RKO (cell line): ENCODE measurements at places on chromosomes 12 and 14.
A peak's percentile ranks its signal among the peaks of the same experiment; 100 is the strongest.

DNA sequence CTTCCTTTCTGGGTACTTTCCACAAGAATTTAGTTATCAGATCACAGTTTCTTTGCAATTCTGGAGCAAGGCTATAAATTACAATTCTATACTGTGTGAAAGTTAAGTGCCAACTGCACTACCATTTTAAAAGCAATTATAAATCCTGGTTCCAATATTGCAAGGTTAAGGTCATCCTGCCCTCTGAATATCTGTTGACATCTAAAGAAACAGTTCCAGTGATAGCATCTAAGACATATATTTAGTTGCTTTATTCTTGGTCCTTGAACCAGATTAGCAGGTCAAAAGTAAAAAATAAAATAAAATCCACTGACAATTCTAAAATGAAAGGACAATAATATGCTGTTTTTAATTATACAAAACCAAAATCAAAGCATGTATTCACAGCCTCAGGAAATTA lies 334.2 kb downstream of the ATXN7L3B start:
- no peak for DNase-seq

GRCh38 chr12:115203701-115204100 lies 519.7 kb upstream of the TBX3 start:
- DNase-seq, result no peak

DNA sequence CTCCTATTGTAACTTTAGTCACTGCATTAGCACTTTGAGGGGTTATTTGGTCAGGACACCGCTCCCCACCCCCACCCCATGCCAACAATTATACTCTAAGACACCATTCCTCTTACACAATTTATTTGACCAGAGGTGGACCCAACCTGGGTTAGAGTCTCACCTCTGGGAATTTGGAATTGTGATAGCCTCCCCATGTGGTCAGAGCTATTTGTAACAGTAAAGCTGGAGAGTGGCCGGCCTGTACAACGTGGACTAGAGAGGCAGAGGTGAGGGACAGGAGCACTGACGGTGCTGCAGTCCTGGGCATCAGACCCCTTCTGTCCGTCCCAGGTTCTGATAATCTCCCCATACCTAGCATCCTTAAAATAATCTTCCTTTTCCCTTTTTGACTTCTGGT lies 3.3 kb upstream of the HAL start:
- no peak for DNase-seq

GRCh38 chr12:76313299-76313698 lies 34.9 kb downstream of the BBS10 start:
- no peak for DNase-seq

DNA sequence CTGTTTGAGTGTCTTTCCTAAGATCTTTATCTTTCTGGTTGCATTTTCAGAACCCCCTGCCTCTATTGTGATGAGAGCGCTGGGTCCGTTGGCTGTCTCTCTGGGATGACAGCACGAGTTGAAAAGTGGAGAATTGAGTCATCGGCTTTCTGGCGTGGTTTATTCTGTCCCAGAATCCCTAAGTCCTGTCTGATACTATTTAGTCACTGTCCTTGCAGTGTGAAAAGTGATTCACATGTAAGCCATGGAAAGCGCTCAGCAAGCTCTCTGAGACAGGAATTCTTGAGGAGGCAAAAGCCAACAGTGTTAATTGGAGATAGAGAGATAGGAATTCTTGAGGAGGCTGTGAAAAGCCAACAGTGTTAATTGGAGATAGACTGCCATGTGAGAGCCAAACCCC lies 121.7 kb downstream of the CHST11 start:
- peak; percentile 43 for DNase-seq

DNA sequence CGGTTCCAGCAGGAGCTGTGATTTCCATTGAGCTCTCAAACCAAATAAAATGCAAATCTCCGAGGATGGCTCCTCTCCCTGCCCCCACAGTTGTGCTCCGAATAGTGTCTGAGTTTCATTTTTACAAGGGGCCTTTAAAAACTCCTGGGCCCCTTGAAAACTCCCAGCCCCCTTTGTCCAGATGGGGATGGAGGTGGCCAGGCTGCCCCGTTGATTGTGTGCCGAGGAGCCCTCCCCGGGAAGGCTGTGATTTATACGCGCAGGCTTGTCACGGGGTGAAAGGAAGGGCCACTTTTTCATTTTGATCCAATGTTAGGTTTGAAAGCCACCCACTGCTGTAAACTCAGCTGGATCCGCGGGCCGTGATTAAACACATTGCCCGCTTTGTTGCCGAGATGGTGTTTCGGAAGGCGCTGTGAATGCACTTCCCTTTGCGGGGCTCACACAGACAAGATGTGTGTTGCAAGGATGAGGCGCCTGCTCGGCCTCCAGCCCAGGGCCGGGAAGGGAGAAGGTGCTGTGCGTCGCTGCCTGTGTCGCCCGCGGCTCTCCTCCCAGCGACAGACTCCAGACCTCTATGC lies 98.8 kb downstream of the TMEM132C start:
- no peak for DNase-seq

GRCh38 chr14:75675265-75675960 lies 14.4 kb downstream of the TTLL5 start:
- DNase-seq, result no peak

- DNase-seq, result no peak
Observed at GRCh38 chr14:102103062-102103695, 16.3 kb upstream of the HSP90AA1 start.

DNA sequence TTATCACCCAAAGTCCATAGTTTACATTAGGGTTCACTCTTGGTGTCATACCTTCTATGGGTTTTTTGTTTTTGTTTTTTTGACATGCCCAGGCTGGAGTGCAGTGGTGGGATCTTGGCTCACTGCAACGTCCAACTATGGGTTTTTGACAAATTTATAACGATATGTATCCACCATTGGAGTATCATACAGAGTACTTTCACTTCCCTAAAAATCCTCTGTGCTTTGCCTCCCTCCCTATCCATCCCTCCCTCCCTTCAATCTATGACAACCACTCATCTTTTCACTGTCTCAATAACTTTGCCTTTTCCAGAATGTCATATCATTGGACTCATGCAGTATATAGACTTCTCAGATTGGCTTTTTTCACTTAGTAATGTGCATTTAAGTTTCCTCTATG lies 139.0 kb upstream of the CCDC198 start:
- no peak for DNase-seq

DNA sequence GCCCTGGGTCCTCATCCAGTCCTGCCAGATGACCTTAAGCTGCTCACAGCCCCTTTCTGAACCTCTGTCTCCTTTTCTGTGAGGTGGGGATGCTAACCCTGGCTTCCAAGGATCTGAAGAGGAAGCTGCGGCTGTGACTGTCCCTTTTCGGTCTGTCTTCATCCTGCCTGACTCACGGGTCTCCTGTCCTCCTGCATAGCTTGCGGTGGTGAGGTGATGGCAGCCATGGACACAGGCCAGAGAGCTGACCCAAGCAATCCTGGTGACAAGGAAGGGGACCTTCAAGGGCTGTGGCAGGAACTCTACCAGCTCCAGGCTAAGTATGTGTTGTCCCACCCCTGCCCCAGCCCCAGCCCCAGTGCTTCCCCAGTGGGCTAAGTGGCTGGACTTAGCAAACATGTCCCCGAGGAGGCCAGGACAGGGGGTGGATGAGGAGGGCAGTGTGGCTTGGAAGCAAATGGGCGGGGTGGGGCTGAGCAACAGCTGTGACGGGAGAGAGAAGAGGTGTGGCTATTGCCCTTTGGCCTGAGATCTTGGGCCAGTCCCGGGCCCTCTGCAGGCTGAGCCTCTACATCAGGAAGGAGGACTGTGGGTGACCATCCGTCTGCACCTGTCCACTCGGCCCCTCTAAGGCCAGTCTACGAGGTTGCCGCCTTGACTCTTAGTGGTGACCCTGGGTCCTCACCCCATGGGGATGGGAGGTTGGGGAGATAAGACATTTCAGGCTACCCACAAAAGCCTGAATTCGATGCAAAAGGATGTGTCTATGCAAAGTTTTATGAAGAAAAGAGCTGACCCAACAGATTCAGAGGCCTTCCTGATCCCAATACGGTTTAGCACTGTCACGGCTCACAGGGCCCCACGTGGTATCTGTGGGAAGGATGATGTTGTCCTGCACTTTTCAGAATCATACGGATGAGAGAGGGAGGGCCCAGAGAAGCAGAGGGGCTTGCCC lies 1.1 kb downstream of the CCDC197 start:
- DNase-seq, result no peak

DNA sequence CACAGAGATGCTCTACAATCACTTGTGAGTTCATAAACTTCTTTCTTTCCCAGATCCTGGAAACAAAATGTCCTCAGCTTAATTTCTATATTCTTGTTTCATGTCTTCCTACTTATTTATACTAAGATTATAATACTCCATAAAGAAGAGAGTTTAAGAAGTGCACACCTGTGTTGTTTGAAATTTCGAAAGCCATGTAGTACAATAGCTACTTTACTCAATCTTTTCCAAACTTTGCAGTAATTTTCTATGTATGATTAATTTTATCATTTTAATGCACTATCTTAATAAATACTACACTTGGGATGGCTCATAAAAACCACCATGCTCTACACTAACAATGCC lies 300 bp upstream of the TTC5 start:
- DNase-seq, result no peak

DNA sequence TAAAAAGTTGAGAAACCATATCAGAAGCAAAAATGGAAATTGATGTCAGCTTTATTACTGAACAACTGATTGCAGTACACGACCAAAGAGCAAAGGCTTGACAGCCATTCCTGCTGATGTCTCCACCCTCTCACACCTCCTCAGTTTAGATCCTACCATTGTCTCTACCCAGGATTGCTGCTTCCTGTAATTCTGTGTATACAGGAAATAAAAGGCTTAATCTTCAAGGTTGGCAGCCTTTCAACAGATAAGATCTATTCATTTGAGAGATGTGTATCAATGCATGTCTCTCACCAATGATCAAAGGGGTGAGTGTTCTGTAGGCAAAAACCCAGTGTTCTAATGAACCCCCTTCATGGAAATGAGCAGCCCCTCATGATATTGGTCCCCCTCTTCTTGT lies 27.0 kb downstream of the SLCO1C1 start:
- no peak for DNase-seq

- DNase-seq, result no peak
Observed at GRCh38 chr12:123936956-123937706, 35.5 kb downstream of the CCDC92 start.

- DNase-seq, result no peak
Observed at GRCh38 chr12:121404734-121405133, 4.8 kb downstream of the RNF34 start.

DNA sequence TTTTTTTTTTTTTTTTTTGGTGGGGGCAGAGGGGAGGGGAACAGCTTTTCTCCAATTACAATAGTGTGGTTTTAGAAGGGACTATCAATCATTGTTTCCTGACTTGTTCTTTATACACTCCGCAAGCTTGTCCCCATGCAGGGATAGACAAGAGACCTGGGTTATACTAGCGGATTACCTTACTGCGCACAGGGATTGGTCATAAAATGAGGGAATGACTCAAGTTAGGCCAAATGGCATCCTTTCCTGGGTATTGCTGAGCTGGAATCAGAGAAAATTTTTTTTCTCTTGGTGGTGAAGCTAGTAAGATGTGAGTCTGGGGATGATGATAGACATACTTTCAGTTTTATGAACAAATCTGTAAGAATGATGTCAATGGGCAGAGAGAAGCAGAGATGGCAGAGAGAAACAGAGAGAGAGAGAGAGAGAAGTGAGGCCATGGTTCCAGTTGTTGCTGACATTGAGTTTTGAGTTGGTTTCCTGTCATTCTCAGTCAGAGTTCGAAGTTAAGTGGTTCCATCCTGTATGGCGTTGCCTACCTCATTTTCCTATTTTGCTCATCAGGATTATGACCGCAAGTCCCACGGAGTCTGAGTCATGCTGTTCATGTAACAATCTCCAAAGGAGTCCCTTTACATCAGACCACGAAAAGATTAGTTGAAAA lies 59.1 kb upstream of the OTOGL start:
- peak; percentile 27 for DNase-seq

DNA sequence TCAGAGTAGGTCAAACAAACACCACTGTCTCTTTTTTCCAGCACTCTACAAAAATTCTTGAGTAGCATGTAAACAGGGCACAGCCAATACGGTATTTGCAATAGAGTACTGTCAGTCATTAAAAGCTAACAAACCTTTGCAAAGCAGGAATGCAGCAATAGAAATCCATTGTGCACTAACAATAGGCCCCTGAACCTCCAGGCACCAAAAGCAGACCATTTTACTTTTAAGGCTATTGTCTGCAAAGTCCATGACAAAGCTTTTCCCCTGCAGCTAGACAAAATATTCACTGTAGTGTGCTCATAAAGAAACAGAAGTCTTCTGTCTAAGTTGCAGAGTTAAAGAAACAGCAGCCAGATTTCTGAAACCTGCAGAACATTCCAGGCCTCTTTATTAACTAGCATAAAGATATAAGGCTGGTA lies 191.9 kb downstream of the SOX5 start:
- no peak for DNase-seq

GRCh38 chr12:75959506-75959905 lies 72.1 kb downstream of the PHLDA1 start:
- DNase-seq, result no peak

GRCh38 chr14:91879196-91879595 lies 11.9 kb upstream of the TC2N start:
- DNase-seq, result no peak

DNA sequence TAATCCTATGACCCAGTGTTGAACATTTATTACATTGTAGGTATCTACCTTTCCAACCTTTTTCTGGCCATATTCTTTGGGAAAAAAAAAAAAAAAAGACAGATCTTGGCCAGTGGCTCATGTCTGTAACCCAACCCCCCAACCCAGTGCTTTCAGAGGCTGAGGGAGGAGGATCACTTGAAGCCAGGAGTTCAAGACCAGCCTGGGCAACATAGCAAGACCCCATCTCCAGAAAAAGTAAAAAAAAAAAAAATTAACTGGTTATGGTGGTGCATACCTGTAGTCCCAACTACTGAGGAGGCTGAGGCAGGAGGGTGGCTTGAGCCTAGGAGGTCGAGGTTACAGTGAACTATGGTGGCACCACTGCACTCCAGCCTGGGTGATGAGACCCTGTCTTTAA lies 58.1 kb downstream of the ACACB start:
- no peak for DNase-seq

- DNase-seq, result peak; percentile 65
Observed at GRCh38 chr14:73058922-73059673, 764 bp downstream of the RBM25 start.

DNA sequence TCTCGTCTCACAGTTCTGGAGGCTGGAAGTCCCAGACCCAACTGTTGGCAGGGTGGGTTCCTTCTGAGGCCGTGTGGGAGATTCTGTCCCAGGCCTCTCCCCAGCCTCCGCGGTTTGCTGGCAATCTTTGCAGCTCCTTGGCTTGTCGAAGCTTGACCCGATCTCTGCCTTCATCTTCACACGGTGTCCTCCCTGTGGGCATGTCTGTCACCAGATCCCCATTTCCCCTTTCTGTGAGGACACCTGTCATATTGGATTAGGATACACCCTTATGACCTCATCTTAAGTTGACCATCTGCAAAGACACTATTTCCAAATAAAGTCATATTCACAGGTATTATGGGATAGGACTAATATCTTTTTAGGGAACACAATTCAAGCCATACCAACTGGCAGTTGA lies 22.6 kb upstream of the LRP1-AS start:
- DNase-seq, result no peak

- no peak for DNase-seq
Observed at GRCh38 chr12:53115112-53115890, 12.0 kb downstream of the SOAT2 start.
